Activated CD4-positive, CD25-positive, alpha-beta regulatory T cell treated with anti-CD3 and anti-CD28 coated beads, Interleukin-2, amount 50 U/mL, for 16 hours (primary cell): ENCODE measurements at places on chromosomes 6 and 20.

DNA sequence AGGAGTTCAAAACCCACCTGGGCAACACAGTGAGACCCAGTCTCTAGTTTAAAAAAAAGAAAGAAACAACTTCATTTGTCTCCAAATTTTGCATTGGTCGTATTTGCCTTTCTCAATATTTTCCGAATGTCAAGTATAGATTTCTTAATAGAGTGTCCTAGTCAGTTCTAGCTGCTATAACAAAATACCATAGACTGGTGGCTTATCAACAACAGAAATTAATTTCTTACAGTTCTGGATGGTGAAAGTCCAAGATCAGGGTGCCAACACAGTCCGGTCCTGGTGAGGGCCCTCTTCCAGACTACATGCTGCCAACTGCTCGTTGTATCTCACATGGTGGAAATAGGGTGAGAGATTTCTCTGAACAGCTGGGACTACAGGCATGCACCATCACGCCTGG, 34.0 kb downstream of the NQO2 start:
- no peak for DNase-seq

GRCh38 chr20:59809630-59810448, 123.6 kb downstream of the SYCP2 start:
- no peak for DNase-seq

- no peak for DNase-seq
Measured at GRCh38 chr20:12055161-12055560, 137.5 kb downstream of the BTBD3 start.

DNA sequence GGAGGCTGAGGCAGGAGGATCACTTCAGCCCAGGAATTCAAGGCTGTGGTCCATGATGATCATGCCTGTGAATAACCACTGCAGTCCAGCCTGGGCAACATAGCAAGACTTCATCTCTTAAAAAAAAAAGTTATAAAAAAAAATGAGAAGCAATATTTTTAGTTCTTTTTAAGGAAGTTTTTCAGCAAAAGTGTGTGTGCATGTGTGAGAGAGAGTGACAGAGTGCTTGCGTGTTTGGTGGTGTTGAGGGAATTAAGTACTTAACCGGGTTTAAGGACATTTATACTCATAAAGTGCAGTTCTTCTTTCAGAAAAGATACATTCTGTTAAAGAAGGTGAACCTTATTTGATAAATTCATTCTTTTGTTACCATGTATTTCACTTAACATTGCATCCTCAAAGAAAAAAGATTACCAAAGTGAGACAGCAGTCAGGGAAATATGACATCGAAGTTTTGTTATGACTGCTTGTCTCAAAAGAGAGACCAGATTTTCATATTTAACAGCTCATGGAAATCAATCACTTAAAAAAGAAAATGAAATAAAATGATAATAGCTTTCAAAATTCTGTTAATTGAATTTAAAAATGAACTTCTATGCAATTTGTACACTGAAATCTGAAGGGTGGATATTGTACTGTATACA, 254.7 kb downstream of the ARHGAP18 start:
- no peak for DNase-seq

DNA sequence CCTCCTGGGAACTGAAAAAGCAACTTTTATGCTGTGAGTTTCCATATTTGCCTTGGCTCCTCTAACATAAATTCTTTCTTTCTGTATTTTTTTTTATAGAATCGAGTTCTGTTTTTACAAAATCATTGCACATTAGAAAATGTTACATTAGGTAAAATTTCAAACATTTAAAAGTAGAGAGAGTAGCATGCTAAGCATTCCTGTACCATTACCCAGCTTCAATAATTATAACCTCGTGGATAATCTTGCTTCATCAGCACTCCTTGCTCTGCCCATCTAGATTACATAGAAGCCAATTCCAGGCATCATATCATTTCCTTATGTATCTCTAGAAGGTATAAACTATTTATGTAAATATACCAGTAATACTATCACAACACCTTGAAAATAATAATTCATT, 15.4 kb upstream of the FBXO30 start:
- DNase-seq: no peak

DNA sequence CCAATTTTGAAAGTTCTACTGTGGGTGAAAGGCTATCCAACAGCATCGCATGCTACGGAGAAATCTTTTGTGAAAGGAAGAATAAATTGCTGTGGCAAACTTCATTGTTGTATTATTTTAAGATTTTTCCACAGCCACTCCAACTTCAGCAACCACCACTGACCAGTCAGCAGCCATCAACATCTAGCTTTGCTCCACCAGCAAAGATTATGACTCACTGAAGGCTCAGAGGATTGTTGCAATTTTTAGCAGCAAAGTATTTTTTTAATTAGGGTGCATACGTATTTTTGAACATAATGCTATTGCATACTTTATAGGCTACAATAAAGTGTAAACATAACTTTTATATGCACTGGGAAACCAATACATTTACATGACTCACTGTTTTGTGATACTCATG, 493.5 kb downstream of the TFAP2A start:
- DNase-seq: no peak

GRCh38 chr6:52155791-52156576, 30.2 kb upstream of the IL17A start:
- no peak for DNase-seq

GRCh38 chr6:170284126-170284773, 6.6 kb downstream of the DLL1 start:
- DNase-seq: no peak

DNA sequence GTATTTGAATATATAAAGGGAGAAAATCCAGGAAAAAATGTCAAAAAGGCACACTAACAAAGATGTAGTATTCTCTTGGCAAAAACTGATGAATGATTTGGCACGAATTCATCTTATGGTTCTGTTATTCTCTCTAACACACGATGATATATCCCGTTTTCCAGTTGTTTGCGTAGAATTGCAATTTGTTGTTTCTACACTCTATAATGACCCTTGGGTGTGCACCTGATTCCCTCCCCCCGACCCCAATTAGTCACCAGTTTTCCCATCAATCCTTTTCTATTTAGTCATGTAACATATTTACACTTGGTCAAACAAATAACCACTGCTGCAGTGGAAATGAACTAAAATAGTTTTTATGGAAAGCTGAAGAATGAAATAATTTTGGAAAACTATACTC, 1.5 kb upstream of the ARID1B start:
- no peak for DNase-seq

GRCh38 chr6:70524721-70525286, 41.9 kb upstream of the SDHAF4 start:
- no peak for DNase-seq

- DNase-seq: no peak
Measured at GRCh38 chr20:16514140-16514539, 59.1 kb downstream of the KIF16B start.

DNA sequence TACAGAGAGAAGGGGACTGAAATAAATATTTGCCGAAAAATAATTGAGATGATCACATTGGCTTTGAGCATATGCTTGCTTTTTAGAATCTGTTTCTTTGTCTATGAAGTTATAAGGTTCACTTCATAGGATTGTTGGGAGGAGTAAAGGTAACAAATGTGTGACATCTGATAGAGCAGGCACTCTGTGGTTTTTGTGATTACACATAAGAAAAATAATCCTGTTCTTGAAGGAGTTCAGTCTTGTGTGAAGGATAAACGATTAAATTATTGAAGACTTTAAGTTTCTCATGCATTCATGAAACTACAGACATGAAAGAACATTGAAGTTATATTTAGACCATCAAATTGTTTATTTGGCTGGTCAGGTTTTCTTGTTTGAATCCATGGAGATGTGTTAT, 45.0 kb downstream of the QKI start:
- DNase-seq: no peak

- DNase-seq: no peak
Measured at GRCh38 chr6:83589076-83589475, 76.7 kb downstream of the PRSS35 start.

DNA sequence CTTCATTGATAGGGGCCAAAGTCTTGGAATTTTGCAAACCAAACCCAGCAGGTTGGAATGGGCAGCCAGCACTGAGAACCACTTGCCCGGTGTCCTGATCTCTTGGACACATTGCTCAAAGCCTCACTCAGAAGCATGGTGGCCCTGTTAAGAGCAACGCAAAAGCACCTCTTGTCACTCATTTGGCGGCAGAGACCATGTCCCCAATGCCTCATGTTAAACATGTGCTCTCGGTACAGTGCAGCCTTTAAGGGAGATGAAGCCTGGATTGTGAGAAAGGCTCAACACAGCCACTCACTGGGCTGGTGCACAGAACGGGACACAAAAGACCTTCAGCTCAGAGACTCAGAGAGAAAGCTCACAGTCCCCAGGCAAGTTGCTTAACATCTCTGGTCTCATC, 298.4 kb upstream of the PRDM1 start:
- no peak for DNase-seq

DNA sequence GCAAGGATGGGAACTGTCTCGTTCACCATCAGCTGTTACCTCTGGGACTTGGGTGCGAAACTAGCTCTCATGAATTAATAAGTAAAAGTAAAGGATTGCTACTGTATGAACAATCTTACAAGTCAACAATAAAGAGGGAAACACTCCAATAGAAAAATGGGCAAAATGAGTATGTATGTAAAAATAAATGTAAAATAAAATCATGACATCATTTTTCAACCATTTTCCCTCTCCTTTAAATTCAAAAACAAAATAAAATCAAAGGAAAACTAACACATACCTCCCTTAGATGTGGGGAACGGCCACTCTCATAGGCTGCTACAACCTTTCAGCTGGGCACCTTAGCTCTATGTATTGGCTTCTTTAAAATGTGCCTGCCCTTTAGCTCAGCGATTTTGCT, 389.7 kb upstream of the ARID1B start:
- no peak for DNase-seq

DNA sequence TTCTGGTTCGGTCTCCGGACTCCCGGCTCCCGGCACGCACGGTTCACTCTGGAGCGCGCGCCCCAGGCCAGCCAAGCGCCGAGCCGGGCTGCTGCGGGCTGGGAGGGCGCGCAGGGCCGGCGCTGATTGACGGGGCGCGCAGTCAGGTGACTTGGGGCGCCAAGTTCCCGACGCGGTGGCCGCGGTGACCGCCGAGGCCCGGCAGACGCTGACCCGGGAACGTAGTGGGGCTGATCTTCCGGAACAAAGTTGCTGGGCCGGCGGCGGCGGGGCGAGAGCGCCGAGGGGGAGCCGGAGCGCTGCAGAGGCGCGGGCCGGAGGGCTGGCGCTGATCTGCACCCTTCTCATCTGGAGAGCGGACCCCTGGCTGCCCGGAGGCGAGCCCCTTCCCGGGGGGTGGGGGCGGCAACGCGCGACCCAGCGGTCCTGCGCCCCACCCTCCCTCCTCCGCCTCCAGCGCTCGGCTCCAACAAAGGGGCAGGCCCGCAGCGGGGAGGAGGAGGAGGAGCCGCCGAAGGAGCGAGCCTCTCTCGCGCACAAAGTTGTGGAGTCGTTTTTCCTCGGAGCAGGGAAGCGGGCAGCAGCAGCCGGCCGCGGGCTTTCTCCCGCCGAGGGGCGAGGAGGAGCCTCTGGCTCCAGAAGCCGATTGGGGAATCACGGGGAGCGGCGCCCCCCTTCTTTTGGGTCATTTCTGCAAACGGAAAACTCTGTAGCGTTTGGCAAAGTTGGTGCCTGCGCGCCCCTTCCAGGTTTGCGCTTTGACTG, at the start of gene UTRN:
Gene UTRN, plus strand, starts transcription at position 553 of the 765 bp plus-strand sequence. CDS start 6,494 bp downstream, outside the sequence.
- no peak for DNase-seq
